Left renal pelvis (tissue), 4 donors: ENCODE measurements at places on chromosomes 12 and 14. TPM values are rescaled to one million over a fixed set of nuclear protein-coding genes. Genes with fewer than 3 reads are reported as not detected.

PLBD1 gene
- 47.8 TPM for polyA plus RNA-seq

FSCB gene
- polyA plus RNA-seq: not detected

NPFF gene
- polyA plus RNA-seq: not detected

MYO1H gene
- polyA plus RNA-seq: 0.93 TPM

ABCC9 gene
- polyA plus RNA-seq: 31.5 TPM

IRAK4 gene
- 16.1 TPM for polyA plus RNA-seq

KITLG gene
- 32.0 TPM for polyA plus RNA-seq
